ENCODE measurements at places on chromosomes 2 and 18. TPM values are rescaled to one million over a fixed set of nuclear protein-coding genes. Genes with fewer than 3 reads are reported as not detected.

- DNase-seq: no peak
Measured at GRCh38 chr2:182435754-182436153, 8.9 kb upstream of the PDE1A start.

DNA sequence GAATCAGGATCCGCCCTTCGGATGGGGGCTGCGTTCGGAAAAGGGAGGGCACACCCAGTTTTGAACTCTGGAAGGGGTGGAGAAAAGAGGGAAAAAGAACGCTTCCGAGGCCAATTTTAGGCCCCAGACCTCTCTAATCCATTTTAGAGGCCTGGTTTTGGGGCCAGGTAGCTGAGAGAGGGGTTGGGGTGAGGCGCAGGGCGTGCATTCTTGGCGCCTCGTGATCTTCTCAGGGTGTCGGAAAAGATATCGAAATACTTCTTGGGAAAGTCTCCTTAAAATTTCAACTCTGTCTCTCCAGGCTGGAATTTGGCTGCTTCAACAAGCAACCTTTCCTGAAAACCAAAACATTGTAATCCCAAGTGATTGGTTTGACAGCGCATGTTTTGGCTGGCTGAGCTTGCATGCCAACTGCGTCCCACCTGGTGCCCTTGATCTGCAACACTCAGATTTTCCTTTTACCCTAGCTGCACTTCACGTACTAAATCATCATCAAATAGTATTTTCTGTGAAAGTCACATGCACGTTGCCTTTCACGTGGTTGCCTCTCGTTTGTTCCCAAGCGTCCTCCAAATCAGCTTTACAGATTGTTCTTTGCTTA lies 864 bp upstream of the XPO1 start:
- no peak for DNase-seq

- DNase-seq: no peak
Measured at GRCh38 chr2:106685180-106685897, 198.2 kb downstream of the CD8B2 start.

DNA sequence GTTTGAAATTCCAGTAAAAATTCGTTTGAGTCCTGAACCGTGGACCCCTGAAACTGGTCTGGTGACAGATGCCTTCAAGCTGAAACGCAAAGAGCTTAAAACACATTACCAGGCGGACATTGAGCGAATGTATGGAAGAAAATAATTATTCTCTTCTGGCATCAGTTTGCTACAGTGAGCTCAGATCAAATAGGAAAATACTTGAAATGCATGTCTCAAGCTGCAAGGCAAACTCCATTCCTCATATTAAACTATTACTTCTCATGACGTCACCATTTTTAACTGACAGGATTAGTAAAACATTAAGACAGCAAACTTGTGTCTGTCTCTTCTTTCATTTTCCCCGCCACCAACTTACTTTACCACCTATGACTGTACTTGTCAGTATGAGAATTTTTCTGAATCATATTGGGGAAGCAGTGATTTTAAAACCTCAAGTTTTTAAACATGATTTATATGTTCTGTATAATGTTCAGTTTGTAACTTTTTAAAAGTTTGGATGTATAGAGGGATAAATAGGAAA lies 80.7 kb downstream of the ACSL3 start:
- DNase-seq: no peak

DNA sequence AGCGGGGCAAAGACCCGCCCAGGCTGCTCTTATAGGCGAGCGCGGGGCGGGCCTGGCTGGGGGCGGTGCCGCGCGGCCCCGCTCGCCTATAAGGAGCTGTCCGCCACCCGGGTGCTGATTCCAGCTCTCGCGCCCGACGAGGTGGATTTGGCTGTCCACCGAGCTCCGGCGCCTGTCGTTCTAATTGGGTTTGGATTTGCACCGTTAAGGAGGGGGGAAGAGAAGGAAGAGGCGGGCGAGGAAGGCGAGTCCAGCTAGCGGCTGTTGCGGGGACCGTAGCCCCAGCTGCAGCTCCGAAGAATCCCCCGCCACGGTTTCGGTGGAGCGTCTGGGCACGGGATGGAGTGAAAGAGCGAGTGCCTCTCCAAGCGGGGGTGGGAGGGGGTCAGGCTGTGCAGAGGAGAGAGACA lies at the start of gene CNTNAP5:
CNTNAP5 (plus strand) TSS at position 117 of the 410 bp plus-strand sequence. CDS start 364 bp downstream, outside the sequence.
- DNase-seq: no peak

- DNase-seq: no peak
Measured at GRCh38 chr2:52341732-52342131, 1309.8 kb upstream of the NRXN1 start.

DNA sequence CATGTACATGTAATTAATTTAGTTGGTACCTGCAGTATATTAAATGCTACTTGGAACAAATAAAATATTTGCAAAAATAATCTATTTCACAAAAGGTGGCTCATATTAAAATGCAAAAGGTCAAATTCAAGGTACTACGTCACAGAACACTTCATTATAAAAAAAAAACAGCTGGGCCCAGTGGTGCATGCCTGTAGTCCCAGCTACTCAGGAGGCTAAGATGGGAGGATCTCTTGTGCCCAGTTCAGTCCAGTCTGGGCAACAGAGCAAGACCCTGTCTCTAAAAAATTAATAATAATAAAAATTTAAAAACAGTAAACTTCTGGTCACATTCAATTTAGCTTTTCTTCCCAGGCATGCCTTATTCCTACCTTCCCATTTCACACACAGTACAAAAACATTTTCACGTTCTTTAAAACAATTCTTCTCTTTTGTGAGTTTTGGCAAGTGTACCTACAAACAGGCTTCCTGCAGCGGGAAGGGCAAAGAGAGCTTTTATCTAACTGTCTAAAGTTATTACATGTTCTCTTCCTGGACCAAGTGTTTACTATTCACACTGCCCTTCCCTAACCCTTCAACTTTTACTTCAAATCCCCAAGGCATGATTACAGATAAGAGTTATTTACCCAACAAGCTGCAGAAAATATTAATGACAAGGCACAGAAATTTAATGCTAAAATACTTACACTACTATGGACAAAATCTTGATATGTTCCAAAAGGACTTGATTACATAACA lies 10.7 kb downstream of the BAZ2B start:
- DNase-seq: no peak

Gene ITGB6
- total RNA-seq: 33.8 TPM

Gene ZNF516
- 19.5 TPM for total RNA-seq

Gene CHRND
- not detected for total RNA-seq

DNA sequence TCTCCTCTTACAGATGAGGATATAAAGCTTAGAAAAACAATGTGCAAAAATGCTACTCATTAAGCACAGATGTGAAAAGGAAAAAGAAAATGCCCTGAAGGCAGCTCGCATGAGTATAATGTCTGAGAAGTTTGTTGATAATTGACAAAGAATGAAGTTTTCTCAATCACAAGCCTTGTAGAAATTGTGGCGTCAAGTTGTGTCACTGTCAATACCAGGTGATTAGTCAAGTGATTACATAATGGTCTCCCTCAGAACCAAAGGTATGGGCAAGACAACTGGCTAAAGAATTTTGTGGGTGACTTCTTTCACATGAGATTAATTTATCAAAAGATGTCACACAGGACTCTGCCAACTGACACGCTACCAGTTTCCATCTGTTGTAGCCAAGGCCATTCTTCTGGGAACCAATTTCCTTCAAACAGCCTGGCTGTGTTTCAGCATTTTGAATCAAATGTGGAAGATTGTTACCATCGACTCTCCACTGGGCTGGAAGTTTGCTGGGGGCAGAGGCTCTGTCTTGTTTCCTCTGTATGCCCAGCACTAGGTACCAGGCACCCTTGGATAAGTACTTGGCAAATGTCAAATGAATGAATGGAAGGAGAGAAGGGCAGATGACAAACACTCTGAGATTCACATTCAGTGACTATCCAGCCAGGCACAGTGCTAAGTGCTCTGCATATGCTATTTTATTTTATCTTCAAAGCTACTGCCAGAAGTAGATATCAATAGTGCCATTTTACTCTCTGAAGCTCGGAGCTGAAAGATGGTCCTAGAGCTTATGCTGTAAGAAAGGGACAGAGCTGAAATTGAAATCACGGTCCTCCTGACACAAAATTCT lies 5.9 kb upstream of the FN1 start:
- DNase-seq: no peak

Gene DSC3
- 275 TPM for total RNA-seq

GRCh38 chr2:62999905-63000304 lies 50.7 kb upstream of the OTX1 start:
- no peak for DNase-seq

GRCh38 chr2:240422658-240423329 lies 12.7 kb upstream of the GPC1 start:
- no peak for DNase-seq

DNA sequence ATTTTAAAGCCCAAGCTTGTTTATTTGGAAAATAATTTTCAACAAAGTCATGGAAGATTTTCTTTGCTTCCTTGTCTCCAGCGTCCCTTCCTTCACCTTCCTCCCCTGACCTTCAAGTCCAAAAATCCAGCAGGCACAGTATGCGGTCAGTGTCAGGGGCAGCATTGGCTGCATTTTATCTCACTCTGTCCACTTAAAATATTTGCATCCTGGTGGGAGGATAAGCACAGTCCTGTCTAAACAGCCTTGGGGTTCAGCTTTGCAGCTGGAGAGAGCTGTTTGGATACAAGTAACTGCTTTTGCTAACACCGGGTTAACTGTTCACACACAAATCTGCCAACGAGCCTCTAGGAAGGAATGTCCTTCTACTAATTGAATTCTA lies 318.1 kb downstream of the PDE11A start:
- DNase-seq: no peak

- no peak for DNase-seq
Measured at GRCh38 chr2:237533668-237534161, 32.7 kb upstream of the PRLH start.

- no peak for DNase-seq
Measured at GRCh38 chr2:34545486-34546136, 946.5 kb upstream of the FAM98A start.

Gene TGFBRAP1
- 11.7 TPM for total RNA-seq

DNA sequence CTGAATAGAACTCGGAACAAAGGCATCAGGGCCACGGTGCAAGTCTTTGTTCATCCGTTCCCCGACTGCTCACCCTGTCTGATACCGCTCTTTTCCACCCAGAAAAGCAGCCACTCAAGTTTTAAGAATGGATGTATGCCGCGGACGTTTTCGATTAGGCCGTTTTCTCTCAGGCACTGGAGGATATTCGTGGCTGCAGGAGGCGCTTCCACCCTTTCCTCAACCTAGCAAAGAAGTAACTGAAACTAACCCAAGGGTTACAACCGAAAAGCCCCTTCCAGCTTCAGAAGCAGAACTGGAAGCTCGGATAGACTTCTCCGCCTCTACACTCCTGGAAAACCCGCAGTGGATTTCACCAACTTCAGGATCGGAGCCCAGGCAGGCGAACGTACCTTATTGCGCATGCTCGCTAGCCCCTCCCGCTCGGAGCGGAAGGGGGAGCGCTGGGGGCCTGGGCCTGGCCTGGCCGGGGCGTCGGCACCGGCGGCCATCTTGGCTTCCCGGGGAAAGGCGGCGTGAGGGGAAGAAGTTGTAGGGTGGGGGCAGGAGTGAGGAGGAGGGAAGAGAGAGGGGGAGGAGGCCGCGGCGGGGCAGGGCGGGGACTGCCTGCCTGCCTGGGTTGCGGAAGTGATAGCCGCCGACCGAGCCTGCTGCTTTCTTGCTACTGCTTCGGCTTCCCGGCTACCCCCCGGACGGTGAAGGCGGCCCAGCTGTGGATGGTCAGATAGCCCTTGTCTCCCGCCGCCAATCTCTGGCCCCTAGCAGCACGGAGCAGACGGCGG lies at the start of gene ACTR3:
ACTR3 (plus strand) TSS at position 619 of the 782 bp plus-strand sequence. CDS start 191 bp downstream, outside the sequence.
- DNase-seq: peak; percentile 92

DNA sequence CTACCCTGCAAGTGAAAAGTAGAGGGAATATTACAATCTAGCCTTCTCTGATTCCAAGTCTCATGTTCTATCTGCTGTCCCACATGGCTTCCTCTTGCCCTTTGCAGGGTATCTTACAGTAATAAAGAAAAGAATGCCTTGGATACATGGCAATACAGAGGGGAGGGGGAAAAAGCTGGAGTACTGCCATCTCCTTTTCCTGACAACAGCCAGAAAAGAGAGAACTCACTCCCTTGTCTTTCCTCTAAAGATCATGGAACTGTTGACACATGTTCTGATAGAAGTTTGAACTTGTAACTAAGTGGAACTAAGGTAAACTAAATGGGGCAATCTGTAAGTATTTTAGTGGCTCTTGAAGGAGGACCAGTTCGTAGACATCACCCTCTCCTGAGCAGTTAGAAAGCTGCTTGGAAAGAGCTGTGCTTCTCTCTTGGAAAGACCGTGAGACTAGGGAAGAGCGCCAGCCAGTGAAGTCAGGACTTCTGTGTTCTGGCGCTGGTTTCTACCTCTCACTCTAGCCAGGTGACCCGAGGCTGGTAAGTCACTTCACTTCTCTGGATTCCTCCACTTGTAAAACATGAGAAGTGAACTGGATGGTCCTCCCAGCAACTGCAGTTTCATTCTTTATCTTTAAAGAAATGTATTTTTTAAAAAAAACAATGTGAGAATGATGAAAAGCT lies 242.3 kb upstream of the FOSL2 start:
- no peak for DNase-seq

- no peak for DNase-seq
Measured at GRCh38 chr2:57842531-57842930, 204.1 kb upstream of the VRK2 start.

GRCh38 chr2:18132697-18133096 lies 254.2 kb downstream of the KCNS3 start:
- no peak for DNase-seq

Gene IRS1
- total RNA-seq: 3.5 TPM

DNA sequence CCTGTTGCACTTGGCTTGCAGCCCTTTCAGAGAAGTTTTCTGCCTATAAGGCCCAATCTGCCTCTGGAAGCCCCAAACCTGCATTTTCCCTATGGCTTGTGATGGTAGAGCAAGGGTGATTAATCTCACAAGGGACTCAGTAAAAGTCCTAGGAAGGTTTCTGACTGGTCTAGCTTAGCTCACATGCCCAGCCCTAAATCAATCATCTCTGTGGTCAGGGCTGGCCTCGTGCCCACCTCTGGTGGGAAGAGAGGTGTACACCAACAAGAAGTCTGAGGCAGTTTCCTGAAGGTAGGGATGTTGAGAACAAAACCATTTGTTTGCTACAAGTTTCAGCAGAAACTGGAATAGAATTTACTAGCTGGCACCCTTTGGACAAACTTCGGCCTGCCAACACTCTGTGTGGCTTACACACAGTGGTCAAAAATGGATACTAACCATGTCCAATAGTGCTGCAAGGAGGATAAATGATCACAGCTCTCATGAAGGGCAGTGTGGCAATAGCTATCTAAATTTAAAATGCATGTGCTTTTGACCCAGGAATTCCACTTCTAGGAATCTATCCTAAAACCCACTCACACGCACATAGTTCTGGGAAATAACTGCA lies 96.4 kb downstream of the EN1 start:
- DNase-seq: no peak

GRCh38 chr2:8714283-8714682 lies 32.4 kb downstream of the ID2 start:
- no peak for DNase-seq

GRCh38 chr2:120539937-120540718 lies 194.2 kb downstream of the INHBB start:
- DNase-seq: no peak
